ENCODE measurements at places on chromosomes 2 and 18. TPM values are rescaled to one million over a fixed set of nuclear protein-coding genes. Genes with fewer than 3 reads are reported as not detected.
A peak's percentile ranks its signal among the peaks of the same experiment; 100 is the strongest.

GRCh38 chr18:48821251-48821590, 129.5 kb downstream of the SMAD7 start:
- no peak for DNase-seq
- no peaks in the 10 kb centered on the region for H3K4me1 ChIP-seq
- H3K4me3 ChIP-seq: no peak overlapping the region
- H3K36me3 ChIP-seq: no peaks in the 10 kb centered on the region
- no peak overlapping the region for H3K27ac ChIP-seq

GRCh38 chr2:74867841-74868658, 34.1 kb downstream of the HK2 start:
- DNase-seq: peak; percentile 40
- H3K36me3 ChIP-seq: no peaks in the 10 kb centered on the region
- no peak overlapping the region for H3K4me3 ChIP-seq
- no peaks in the 10 kb centered on the region for H3K27me3 ChIP-seq

VPS54 gene
- 28.5 TPM for total RNA-seq

MYO5B gene
- total RNA-seq: 28.3 TPM

- H3K4me1 ChIP-seq: peaks cover 20% of the 10 kb centered on the region
- peaks cover 17% of the 10 kb centered on the region for H3K36me3 ChIP-seq
- peak overlapping the region; percentile 66 for H3K27ac ChIP-seq
- DNase-seq: no peak
- H3K4me3 ChIP-seq: no peak overlapping the region
These were observed 25.0 kb downstream of the FN1 start for GRCh38 chr2:215410932-215411285.

RSAD2 gene
- total RNA-seq: not detected

PRKAG3 gene
- not detected for total RNA-seq

PCARE gene
- total RNA-seq: not detected
